Cortex of kidney (tissue), 1 donor: ENCODE measurements at places on chromosomes 11 and 22.

DNA sequence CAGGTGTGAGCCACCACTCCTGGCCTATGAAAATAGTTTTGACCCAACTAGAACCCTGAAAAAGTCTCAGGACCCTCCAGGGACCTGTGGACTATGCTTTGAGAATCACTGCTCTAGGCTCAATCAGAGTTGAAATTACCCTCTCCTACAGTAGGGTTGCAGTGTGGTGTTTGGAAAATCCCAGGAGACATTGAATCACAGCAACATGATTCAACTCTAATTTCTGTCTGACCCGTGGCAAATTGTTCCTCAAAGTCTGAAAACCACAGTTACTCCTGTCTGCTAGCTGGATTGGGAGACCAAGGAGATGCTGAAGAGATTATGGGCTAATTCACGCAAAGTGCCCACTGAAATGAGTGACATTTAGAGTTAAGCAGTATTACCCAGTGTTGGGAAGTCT, 5.4 kb upstream of the MTMR3 start:
- no peak for DNase-seq

- DNase-seq, result no peak
These were observed 29.5 kb upstream of the CCDC34 start for GRCh38 chr11:27392278-27393114.

GRCh38 chr11:6468712-6469495, 4.8 kb downstream of the TRIM3 start:
- no peak for DNase-seq

DNA sequence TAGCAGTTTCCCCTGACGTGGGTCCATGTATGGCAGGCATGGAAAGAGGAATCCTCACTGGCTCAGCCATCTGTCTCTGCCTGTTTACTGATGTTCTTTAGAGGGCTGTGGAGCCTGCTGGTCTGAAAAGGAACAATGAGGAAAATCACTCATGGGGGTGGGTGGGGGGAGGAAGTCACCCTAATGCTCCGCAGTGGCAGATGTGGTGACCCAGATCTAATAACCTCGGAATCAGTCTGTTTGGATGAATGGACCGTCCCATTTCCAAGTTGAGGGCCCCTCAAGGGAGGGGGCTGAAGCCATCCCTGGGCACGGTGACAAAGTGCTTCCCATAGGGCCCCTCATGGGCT, 4.4 kb downstream of the BCR start:
- no peak for DNase-seq

DNA sequence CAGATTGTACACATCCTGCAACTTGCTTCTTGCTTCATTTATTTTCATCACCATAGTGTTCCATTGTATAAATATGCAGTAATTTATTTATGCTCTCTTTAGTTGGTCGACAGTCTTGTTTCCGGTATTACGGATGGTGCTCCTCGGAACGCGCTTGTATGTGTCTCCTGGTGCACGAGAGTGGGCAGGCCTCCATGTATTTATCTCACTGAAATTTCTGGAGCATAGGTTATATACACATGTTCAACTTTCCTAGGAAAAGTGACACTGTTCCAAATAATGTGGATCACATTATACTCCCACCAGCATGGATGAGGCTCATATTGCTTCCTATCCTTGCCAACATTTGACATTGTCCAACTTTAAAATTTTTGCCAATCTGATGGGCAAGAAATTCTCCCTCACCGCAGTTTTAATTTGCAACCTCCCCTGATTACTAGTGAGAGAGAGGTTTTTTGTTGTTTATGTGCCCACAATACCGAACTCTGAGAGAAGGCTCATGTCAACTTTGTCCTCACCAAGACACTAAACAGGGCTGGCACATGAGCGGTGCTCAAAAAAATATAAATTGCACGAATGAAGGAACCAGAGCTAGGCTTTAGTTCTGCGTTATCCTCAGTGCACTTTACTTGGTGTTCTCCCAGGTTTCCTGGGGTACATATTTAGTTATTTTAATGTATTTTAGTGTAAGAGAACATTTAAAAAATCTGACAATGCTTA, 3.8 kb downstream of the CSNK2A3 start:
- DNase-seq, result no peak

GRCh38 chr11:838441-839279, 3.7 kb downstream of the POLR2L start:
- DNase-seq, result no peak

DNA sequence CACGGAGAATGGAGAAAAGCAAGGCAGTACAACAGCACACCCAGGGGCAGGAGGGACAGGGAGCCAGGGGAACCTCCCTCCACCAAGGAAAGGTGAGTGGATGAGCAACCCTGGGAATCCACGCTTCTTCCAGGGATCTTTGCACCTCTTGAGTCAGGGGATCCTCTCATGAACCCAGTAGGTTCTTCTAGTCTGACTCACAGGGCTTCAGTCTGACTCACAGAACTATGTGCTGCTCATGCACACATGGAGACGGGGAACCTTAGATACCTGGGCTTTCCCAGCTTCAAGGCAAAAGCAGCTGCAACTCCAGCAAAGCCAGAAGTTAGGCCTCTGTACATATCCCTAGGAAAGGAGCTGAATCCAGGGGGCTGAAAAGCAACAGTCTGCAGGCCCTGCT, 1021.4 kb upstream of the TENM4 start:
- no peak for DNase-seq

DNA sequence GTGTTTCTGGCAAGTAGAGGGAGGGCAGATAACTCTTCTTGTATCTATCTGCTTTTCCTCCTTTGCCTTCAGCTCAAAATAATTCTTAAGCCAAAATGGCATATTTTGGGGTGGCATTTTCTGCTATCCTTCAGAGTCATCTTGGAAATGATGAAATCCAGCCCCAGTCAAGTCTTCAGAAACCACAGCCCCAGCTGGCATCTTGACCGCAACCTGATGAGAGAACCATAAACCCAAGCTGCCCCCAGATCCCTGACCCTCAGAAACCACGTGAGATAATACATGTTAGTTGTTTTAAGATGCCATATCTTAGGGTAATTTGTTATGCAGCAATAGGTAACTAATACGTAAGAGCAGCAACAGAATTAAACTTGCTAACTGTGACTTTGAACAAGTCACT, 15.1 kb upstream of the PAMR1 start:
- no peak for DNase-seq

DNA sequence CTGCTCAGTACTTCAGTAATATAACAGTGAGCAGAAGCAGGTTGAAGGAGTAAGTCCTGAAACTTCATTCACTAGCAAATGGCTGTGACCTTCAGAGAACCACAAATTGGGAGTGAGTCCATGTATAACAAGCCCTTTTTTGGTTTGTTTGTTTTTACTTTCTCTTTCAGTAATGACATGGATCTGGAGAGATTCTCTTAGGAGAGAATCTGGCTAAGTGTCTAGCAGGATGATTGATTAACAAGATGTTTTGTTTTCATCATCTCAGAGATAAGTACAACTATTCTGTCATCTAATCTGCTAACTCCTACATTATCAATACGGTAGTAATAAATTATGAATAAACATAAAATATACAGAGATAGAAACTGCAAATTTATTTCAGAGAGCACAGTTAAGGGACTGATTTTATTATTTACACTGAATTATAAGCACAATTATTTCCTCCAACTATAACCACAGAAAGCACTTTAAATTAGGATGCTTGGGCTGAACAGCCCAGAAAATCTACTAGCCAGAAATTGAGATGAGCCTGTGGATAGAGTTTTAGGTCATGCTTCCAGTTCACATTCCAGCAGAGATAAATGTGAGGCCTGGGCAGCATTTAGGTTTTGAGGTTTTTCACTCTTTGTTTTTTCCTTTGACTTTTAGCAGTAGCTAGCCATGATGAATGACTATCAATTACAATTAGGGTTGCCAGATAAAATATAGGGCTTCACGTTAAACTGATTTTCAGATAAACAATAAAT, 429.3 kb upstream of the FAT3 start:
- DNase-seq, result no peak

- no peak for DNase-seq
These were observed 52.2 kb upstream of the PAX6 start for GRCh38 chr11:31863170-31863832.

GRCh38 chr11:11807811-11808782, 33.7 kb upstream of the USP47 start:
- DNase-seq, result no peak

DNA sequence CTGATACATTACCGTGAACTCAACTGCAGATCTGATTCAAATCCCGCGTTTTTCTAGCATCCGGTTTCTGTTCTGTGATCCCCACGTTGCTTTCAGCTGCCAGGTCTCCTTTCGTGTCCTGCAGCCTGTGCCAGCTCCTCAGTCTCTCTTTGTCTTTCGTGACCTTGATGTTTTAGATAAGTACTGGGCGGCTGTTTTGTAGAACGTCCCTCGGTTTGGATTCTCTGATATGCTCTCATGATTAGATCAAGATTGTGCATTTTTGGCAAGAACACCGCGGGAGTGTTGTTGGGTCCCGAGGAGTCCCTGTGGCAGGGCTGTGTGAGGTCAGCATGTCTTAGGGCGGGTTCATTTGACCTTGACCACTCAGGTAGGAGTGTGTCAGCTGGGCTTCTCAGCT, 38.6 kb downstream of the KCNQ1 start:
- no peak for DNase-seq

- no peak for DNase-seq
These were observed 32.8 kb upstream of the MYEOV start for GRCh38 chr11:69261116-69261515.

GRCh38 chr11:87254562-87254961, 216.8 kb downstream of the TMEM135 start:
- DNase-seq, result no peak

DNA sequence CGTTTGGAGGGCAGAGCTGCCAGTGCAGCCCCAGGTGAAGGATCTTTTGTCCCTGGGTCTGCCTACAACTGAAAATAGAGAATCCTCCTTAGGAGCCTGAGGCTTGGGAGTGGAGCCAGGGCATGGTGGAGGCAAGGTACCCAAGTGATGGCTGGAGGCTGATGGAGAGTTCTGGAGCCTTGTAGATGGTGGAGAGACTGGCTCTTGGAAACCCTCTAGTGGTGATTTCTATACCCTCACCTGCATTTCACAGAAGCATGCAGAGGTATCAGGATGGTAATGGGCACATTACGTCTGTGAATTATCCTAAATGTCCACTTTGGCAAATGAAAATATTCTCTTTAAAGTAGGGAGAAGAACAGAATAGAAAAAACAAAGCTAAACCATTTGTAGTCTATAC, 44.4 kb downstream of the INSC start:
- no peak for DNase-seq

DNA sequence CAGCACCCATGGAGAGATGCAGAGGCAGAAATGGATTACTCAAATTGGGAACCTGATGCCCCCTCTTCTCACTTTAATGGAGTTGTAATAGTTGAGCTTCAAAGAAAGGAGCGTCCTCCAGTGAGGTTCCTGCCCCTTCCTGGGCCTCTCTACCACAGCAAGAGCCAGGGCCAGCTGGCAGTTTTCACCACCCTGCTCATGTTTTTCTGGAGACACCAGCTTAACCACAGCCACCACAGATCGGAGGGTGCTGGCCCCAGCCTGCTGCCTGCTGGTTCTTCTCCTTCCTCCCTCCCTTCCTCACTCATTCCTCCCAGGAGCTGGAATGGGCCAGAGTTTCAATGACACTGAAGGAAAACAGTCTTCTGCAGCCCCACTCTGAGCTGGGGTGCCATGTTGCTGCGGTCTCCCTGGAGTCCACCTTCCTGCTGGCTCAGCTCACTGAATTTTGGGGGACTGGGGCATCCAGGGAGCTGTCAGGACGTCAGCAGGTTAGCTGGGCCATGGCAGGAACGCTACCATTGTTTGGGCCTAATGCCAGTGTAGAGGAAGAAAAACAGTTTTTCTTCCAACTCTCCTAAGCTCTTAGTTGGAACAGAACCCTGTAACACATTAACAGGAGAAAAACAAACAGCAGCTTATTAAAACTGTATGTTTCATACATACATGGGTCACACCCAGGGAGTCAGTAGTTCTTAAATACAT, 57.7 kb downstream of the TRAF6 start:
- no peak for DNase-seq
